ENCODE measurements at places on chromosomes 5 and 9.

DNA sequence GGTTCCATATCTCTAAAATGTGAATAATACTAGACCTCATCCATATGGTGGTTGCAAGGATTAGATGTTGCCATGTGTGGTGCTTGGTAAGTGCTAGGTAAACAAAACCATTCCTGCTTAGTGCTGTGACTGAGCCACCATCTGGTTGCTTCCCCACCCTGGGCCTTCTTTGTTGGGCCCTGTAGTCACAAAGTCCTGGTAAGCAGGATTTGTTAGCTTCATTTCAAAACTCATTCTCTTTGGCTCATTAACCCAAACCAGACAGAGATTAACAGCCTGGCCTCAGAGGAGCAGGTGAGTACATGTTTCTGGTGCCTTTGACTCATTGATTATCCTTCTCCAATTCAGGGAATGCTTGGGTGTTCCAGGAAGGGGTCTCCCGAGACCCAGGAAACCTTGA, 240.2 kb downstream of the ARHGAP26 start:
- DNase-seq: no peak

- DNase-seq: peak; percentile 71
Measured at GRCh38 chr9:135499326-135500070, 984 bp upstream of the MRPS2 start.

DNA sequence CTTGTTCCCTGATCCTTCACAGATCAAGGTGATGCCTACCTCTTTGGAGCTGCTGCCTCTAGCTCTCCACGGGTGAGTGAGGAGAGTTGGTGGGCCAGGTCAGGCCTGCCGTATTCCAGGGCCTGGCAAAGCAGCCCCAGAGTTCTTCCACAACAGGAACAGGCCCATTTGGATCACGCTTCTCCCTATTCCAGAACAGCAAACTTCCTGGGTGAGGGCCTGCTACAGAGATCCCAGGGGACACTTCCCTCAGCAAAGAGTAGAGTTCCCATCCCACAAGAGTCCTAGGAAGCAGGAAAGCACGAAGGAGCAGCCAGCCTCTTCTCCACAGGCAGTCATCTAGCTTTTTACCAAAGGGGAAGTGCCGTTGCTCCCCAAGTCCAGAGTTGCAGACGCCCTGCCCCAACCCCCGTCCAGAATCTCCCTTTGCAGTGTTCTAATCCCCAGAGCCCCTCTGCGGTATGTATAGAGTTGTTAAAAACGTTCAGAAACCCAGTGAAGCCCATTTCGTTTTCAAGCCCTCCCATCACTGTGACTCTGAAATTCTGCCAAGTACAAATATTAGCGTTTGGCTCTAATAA, 9.3 kb upstream of the DNAJB5 start:
- DNase-seq: no peak

GRCh38 chr9:131045300-131046092, 36.5 kb downstream of the LAMC3 start:
- DNase-seq: no peak

DNA sequence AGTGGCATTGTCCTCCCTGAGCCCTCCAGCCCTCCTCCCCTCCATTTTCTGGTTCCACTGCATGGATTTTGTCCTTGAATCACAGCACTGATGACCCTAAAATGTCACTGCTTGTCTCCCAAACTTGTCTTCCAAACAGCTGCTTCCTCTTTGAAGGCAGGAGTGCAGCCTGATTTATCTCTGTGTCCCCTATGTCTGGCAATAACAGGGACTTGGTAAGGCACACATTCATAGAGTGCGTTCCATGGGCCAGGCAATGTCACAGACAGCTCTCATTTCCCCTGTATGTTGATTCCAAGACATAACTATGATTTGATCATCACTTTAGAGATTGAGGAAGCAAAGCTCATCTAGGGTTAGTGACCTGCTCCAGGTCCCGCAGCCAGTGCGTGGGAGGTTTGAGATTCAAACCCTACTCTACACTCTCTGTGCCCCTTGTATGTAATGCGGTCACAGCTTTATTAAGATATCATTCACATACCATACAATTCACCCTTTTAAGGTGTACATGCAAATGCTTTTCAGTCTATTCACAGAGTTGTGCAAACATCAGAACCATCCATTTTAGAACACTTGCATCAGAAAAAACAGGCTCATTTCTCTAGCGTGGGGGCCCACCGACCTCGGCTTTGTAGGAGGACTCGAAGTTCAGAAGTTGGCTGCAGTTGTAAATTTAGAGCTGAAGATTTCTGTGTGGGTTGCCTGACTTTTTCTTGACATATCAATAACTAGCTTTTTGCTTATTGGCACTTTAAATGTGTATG, 28.4 kb upstream of the BOD1 start:
- no peak for DNase-seq

- no peak for DNase-seq
Measured at GRCh38 chr9:13444245-13445102, 165.0 kb upstream of the MPDZ start.

- peak; percentile 2 for DNase-seq
Measured at GRCh38 chr5:94700592-94700991, 82.1 kb downstream of the SLF1 start.

GRCh38 chr9:33168941-33169544, 1.9 kb upstream of the B4GALT1 start:
- no peak for DNase-seq

GRCh38 chr5:169260896-169261569, 39.9 kb downstream of the SLIT3 start:
- no peak for DNase-seq

- no peak for DNase-seq
Measured at GRCh38 chr9:23582836-23583235, 243.2 kb downstream of the ELAVL2 start.

DNA sequence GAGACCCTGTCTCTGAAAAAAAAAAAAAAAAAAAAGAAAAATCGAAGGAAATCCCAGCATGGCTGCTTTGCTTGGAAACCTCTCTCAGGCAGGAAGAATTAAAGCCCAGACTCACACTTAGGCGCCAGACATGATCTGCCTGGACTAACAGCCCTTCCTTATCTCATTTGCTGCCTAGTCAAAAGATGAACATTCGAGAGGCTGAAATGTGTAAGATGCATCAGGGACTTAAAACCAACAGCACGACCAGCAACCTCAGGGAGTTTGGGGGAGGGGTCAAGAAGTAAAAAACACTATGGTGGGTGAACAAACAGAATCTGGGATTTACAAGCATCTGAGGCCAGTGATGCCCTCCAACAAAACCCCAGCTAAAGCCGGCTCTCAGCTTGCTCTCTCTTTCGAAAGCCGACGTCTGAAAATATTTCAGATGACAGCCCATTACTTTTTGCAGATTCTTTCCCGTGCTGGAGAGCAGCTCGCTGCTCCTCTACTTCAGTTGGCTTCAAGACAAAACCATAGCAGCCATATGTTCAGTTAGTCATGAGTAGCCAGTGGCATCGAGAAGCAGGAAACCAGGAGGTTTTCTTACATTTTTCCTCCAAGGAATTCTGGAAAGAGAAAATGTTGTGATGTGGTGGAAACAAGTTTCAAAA, 249.9 kb downstream of the MARCHF11 start:
- no peak for DNase-seq

DNA sequence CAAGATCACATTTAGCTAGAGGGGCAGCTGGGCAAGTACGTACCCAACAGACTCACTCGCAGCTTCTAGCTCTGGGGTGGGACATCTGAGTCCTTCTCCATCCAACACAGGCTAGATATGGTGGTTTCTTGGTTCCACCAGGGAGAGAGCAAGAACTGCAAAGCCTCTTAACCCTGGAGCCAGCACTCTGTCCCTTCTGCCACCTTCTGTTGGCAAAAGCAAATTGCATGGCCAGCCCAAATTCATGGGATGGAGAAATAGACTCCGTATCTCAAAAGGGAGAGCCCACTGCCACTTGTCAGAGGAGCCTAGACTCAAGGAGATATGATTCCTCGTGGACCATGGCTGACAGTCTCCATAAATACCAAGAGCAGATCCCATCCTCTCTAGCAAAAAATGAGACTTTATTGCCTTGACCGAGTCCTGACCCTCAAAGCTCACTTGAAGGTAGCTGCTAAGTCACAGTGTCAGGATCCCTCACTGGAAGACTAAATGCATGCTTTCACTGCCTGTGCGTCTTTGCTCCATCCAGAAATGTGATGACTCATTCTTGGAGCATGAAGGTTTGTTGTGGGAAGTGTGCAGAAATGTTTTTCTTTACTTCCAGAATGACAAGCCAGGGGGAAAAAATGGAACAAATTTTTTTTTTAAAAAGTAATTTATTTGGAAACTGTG, 28.8 kb upstream of the ROR2 start:
- peak; percentile 69 for DNase-seq

- no peak for DNase-seq
Measured at GRCh38 chr9:118896324-118897000, 472.8 kb downstream of the BRINP1 start.

- no peak for DNase-seq
Measured at GRCh38 chr5:123530728-123531127, 18.8 kb downstream of the CSNK1G3 start.

DNA sequence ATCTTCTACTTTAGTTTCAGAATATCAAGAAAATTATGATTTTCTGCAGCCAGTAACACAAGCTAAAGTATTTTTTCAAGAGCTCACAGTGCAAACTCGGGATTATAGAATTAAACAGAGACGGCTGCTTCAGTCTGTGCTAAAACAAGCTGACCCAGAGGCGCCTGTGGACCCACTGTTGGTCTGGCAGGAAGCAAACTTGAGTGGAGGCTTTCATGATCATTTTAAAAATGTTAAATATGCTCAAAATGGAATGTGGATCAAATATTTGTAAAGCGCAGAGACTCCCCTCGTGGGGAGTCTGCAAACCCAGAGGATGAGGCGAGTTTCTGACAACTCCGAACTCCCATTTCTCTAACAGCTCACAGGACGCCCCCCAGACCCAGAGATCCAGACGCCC, 13.0 kb downstream of the ROR2 start:
- DNase-seq: no peak

DNA sequence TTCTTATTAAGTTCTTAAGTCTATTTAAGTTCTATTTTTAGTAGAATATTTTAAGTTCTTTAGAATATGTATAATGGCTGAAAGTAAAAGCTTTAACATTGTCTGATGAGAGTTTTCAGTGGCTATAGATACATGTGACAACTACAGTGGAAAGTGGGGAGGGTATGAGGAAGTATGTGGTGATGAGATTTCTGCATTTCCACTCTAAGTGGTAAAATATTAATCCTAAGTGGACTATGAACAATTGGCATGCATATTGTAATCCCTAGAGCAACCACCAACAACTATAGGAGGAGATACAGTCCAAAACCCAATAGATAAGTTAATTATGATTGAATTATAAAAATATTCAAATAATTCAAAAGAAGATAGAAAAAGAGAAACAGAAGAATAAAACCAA, 183.6 kb downstream of the GADD45G start:
- DNase-seq: no peak

DNA sequence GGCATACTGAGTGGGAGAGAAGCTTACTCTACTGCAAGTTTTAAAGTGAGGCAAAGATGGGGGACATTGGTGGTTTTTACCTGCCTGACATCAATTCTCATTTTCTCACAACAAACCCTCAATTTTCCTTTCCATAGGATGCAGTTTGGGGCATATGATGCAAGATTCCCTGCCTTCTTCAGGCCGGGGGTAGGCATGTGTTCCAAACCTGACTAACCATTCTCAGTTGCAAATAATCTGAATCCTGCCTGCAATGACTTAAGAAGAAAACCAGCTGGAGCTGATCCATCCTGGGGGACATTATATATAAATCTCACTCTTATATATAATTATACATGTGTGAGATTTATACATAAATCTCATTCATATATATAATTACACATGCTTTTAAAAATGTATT, 223.6 kb upstream of the EFNA5 start:
- DNase-seq: no peak

DNA sequence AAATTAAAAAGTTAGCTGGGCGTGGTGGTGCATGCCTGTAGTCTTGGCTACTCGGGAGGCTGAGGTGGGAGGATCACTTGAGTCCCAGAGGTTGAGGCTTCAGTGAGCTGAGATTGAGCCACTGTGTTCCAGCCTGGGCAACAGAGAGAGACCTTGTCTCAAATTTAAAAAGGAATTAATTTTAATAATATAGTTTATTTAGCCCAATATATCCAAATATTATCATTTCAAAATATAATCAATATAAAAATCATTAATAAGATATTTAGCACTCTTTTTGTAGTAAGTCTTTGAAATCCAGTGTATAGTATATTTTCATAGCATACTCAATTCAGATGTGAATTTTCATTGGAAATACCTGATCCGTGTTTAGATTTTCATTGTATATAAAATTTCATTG, 43.2 kb upstream of the ORM1 start:
- no peak for DNase-seq

GRCh38 chr5:5792106-5792505, 369.6 kb downstream of the ICE1 start:
- no peak for DNase-seq

DNA sequence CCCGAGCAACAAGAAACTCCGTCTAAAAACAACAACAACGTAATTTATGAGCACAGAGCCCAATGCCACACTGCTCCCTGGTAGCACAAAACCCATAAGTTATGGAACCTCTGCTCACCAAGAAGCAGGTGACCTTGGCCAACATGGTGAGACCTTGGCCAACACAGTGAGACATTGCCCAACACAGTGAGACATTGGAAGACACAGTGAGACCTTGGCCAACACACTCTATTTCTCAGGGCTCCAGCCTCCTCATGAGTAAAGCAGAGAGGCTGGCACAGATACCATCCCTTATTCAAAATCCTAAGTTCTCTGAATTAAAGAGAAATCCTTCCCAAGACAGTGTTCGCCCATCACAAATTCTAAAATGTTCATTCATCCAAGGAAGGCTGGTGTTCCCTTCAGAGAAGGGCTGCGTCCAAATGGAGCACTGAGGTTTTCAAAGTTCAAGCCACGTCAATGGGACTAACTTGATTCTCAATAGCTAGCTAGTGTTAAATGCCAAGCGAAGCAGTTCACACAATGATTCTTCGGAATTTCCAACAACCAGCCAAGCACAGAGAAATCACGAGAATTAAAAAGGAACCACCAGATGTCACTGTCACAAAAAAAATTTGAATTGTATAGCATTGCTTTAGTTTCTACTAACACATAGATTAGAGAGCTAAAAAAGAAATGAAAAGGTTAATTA, 29.5 kb downstream of the TTC39B start:
- peak; percentile 82 for DNase-seq

DNA sequence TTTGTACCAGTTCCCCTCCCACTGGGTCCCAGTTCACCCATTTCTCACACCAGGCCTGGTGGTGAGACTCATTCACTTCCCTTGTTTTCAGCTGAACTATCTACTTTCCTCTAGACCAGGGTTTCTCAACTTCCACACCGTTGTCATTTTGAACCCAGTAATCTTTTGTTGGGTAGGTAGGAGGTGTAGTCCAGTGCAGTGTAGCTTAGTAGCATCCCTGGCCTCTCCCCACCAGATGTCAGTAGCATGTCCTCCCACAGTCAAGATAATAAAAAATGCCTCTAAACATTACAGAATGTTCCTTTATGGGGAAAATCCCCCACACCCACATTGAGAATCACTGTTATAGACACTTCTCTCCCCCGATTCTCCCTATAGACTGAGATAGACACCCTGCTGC, 299.1 kb downstream of the EPB41L4A start:
- DNase-seq: no peak

GRCh38 chr5:94849821-94850736, 231.6 kb downstream of the SLF1 start:
- peak; percentile 37 for DNase-seq
